PC-3 (cell line): ENCODE measurements at places on chromosomes 5 and 9. TPM values are rescaled to one million over a fixed set of nuclear protein-coding genes. Genes with fewer than 3 reads are reported as not detected.

Gene RELL2
- 4.1 and 5.6 TPM in 2 replicates for total RNA-seq

Gene PPP2R2B
- total RNA-seq, result 2.4 TPM in 1 of 2 replicates, not detected in the other

Gene PCDHB12
- total RNA-seq, result 0.15 and 0.63 TPM in 2 replicates

GRCh38 chr9:38244971-38245370 lies 147.5 kb upstream of the ALDH1B1 start:
- H3K36me3 ChIP-seq, result no peaks in the 10 kb centered on the region
- H3K4me1 ChIP-seq, result no peaks in the 10 kb centered on the region
- no peak overlapping the region for H3K4me3 ChIP-seq
- H3K27ac ChIP-seq, result no peak overlapping the region
- peak; percentile 42 for DNase-seq
- H3K27me3 ChIP-seq, result no peaks in the 10 kb centered on the region

DNA sequence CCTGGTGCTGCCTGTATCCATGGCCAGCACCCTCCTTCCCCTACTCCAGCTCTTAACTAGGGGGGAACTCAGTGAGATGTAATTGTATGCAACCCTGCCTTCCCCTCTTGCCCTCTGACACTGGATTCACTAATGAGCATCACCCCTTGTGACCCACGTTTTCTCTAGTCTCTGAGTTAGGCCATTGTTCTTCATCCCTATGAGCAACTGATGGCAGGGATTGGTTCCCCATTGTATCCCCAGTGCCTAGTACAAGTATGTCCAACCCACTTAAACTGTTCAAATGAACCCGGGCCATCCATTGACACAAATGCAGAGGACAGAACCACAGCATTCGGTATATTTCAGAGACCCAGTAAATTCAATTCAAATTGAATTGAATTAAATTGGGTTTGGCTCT lies 77.6 kb upstream of the ASTN2 start:
- H3K27me3 ChIP-seq, result no peaks in the 10 kb centered on the region
- no peak for DNase-seq
- H3K4me3 ChIP-seq, result no peak overlapping the region
- no peak overlapping the region for H3K27ac ChIP-seq
- H3K36me3 ChIP-seq, result no peaks in the 10 kb centered on the region
- H3K4me1 ChIP-seq, result no peaks in the 10 kb centered on the region

GRCh38 chr9:105148328-105149006 lies 96.0 kb upstream of the SLC44A1 start:
- no peak overlapping the region for H3K4me3 ChIP-seq
- no peak overlapping the region for H3K27ac ChIP-seq
- H3K36me3 ChIP-seq, result no peaks in the 10 kb centered on the region
- peaks cover 11% of the 10 kb centered on the region for H3K4me1 ChIP-seq
